NCI-H446 treated with DMSO at 0.1 percent for 48 hours (cell line): ENCODE measurements at places on chromosomes 13 and 19.

DNA sequence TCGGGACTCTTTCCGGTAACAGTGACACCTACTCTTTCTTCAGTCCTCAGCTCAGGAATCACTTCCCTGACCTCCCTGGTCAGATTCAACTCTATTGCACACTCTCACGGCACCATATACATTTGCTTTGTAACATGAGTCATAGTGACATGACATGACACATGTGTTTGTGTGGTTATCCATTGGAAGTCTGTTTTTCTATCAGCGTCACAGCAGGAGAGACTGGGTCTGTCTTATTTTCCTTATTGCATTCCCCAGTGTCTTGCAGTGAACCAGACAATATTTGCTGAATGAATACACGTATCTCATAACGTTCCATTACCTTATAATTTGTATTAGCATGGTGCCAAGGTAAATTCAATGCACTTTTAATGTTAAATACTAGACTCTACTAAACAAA, 102.0 kb downstream of the DCLK1 start:
- no peak for DNase-seq

GRCh38 chr19:18102916-18103542, 5.5 kb downstream of the MAST3 start:
- DNase-seq = peak; percentile 32

GRCh38 chr19:51122112-51122981, 2.4 kb upstream of the SIGLEC9 start:
- no peak for DNase-seq

DNA sequence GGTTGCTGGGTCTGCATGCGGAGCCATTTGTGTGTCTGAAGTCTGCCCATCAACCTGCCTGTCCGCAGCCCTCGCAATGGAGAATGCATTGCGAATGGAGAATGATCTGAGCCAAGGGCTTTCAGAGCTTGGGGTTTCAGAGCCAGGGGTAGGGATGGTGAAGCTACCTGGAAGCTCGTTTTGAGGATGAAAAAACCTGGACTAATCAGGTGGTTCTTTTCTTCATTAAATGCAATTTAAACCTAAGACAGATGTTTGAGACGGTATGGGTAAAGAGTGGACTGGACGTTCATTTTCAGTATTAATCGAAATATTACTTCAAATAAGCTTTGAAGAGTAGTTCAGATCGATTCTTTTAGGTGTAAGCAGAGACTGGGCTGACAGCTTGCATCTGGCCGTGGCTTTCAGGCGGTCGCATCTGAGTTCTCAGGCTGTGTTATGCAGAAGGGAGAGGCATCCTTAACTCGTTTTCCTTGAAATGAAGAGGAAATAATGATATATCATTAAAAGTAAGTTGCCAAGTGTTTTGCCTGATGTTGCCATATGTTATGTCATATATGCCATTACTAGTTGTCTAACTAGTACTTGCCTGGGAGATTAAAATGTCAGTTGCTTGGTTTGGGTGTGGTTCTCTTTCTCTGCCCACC, 801 bp downstream of the MCF2L start:
- DNase-seq = no peak

DNA sequence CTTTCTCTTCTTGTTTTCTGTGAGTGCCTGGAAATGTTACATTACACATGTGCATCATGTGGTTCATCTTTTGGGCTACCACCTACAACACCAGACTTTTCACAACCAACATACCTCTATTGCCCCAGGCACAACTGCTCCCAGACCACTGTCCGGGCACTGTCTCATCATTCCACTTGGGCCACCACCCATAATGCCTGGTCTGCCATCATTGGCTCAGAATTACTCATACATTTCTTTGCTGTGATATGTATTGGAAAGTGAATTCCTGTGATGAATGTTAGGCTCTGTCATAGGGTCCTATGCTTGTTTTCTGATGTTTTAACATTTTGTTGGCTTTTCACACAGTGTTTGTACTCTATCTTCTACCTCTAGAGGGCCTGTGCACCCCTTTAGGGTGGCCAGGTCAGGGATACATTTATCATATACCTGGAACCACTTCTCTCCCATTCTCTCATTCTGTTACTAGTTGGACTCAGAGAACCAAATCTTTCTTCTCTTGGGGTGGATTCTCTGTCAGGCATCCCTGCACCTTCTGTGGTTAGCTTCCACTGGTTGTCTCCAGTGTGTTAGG, 172.8 kb downstream of the NHLRC3 start:
- no peak for DNase-seq

DNA sequence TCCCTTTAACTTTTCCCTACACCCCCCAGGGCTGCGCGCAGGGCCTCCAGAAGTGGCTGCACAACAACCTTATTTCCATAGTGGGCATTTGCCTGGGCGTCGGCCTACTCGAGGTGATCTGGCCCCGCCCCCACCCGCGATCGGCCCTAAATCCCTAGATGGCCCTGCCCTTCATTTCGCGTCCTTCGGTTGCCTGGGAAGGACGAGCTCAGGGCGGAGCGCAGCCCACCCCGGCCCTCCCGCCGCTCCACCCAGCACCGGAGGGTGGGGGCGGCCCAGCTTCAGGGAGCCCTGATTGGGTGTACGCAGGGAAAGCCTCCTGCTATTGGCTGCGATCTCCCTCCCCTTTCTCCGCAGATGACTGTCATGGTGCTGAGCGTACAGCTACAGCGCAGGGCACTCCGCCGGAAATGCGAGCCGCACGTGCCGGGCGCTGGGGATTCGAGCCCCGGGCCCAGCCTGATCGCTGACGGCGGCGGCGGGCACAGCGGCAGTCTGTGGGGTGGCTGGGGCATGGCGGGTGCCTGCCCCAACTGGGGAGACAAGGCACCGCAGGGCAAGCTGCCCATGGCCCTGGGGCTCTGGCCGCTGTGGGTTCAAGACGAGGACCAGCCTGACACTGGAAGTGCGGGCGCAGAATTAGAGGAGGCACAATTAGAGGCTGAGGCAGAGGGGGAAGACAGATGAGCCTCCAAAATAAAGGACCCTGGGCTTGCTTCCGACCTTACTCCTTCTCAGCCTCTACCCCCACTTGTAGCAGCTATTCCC, 4.3 kb downstream of the CD37 start:
- no peak for DNase-seq
